Urothelium cell line (cell line): ENCODE measurements at places on chromosomes 3 and 15.

- no peak for DNase-seq
Measured at GRCh38 chr3:43793648-43794372, 103.1 kb downstream of the ABHD5 start.

DNA sequence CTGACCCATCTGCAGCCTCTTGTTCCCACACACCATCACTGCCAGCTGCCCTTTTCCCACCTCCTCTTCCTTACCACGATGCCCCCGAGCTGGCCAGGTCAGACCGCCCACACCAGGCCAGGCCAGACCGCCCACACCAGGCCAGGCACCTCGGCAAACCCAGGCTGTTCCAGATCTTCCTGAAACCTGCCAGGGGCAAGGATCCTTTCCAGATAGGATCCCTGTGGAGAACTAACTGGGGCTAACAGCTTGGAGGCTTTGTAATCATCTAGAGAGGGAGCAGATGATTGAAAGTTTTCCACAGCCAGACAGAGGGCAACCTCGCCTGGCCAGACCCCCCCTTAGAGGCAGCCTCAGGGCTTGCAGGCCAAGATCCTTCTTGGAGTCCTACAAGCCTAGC lies 287.3 kb upstream of the TLE3 start:
- no peak for DNase-seq

DNA sequence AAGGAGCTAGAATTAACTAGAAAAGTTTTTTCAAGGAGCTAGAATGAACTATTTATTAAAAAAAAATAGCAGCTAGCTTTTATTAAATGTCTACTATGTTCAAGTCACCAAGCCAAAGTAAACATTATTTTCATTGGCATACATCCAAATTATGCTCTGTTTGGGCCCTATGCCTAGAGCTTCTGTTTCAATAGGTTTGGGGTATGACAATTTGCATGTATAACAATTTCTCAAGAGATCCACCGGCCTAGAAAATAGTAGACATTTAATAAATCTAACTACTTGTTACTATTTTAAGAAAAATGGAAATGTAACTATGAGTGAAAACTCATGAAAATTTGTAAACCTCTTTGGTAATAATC lies 8.0 kb downstream of the GABRR3 start:
- no peak for DNase-seq

DNA sequence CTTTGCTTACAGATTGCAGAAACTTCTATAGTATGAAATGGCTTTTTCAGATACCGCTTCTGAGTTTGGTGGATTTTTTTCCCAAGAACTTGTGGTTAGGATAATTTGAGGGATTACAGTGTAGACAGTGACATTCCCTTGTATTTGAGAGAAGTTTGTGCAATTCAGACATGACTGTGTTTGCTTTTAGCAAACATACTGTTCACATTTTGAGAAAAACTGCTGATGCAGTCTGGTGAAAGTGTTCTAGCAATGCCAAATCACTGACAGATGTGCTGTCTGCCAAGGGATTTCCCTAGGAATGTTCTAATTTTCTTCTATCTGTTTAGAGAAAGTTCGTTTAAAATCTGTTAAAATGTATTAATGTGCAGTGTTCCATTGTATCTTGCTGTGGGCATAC lies 652.6 kb downstream of the FHIT start:
- no peak for DNase-seq

- no peak for DNase-seq
Measured at GRCh38 chr3:72990701-72991395, 5.8 kb upstream of the PPP4R2 start.

DNA sequence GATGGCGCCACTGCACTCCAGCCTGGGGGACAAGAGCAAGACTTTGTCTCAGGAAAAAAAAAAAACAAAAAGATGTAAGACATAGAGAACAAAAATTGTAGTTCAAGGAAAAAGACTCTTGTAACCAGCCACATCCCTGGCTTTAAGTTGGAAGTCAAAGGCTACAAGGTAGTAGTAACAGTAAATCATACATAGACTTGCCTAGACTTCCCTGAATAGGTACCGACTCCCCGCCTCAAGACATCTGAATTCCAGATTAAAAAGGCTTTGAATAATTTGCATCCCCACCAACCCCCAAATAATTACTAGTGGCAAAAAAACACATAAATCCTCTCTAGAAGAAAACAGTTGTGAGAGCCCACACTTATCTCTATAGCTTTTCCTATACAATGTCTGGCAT lies 55.6 kb downstream of the INO80 start:
- DNase-seq: no peak

GRCh38 chr3:69524816-69525215 lies 138.9 kb upstream of the FRMD4B start:
- DNase-seq: no peak

- DNase-seq: no peak
Measured at GRCh38 chr3:146476094-146476740, 6.9 kb upstream of the PLSCR2 start.

GRCh38 chr3:35638980-35639253 lies 408 bp upstream of the ARPP21 start:
- no peak for DNase-seq

- DNase-seq: peak; percentile 44
Measured at GRCh38 chr3:124246949-124247348, 255.0 kb upstream of the ROPN1 start.

DNA sequence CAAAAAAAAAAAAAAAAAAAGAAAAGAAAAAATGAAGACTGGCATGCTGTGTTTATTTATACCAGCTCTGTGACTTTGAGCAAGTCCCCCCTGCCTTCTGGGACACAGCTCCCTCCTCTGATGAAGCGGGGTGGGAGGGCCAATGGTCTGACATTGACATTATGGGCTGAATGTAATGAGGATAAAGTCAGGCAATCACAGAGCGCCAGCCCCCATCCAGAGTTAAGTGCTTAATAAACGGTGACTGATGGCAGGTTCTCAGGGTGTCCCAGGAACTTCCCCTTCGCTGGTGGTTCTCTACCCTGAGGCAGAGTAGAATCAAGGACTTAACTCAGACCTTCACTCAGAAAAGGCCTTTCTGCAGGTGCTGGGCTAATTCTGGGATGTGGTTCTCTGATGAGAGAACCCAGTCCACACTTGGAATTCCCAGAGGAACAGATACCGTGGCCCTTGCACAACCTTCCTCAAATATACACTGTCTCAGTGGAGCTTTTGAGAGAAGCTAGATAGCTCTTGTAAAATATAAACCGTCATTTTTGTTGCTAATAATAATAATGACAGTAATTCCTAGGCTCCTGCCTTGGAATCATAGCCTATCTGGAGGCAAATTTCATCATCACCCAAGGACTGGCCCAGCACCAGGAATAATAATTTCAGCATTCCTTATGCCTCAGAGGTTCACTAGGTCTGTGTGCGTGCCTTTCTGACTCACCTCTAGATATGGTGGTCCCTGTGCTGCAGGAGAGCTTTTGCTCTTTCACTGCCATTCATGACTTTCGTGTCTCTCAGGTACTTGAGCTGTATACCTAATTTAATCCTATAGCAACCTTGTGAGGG lies 115.8 kb downstream of the RPLP1 start:
- DNase-seq: no peak

GRCh38 chr3:107206141-107206540 lies 171.1 kb upstream of the CCDC54 start:
- DNase-seq: peak; percentile 27

- DNase-seq: no peak
Measured at GRCh38 chr3:107910713-107911259, 180.0 kb downstream of the CD47 start.

DNA sequence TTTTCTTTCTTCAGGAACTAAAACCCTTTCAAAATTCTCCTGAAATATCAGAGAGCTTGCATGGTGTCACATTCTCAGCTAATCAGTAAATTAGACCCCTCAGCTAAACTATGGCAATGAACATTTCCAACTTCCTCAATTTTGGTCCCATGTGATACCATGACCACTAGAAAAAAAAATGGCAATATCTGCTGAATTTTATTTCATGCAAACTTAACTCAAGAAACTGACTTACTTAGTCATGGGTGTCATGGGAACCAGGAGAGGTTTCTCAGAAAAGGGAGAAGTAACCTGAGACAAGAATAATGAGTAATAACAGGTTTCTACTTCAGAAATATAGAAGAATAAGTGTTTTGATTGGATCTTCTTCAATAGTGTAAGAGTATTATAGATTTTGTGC lies 784.6 kb upstream of the ALCAM start:
- DNase-seq: no peak

DNA sequence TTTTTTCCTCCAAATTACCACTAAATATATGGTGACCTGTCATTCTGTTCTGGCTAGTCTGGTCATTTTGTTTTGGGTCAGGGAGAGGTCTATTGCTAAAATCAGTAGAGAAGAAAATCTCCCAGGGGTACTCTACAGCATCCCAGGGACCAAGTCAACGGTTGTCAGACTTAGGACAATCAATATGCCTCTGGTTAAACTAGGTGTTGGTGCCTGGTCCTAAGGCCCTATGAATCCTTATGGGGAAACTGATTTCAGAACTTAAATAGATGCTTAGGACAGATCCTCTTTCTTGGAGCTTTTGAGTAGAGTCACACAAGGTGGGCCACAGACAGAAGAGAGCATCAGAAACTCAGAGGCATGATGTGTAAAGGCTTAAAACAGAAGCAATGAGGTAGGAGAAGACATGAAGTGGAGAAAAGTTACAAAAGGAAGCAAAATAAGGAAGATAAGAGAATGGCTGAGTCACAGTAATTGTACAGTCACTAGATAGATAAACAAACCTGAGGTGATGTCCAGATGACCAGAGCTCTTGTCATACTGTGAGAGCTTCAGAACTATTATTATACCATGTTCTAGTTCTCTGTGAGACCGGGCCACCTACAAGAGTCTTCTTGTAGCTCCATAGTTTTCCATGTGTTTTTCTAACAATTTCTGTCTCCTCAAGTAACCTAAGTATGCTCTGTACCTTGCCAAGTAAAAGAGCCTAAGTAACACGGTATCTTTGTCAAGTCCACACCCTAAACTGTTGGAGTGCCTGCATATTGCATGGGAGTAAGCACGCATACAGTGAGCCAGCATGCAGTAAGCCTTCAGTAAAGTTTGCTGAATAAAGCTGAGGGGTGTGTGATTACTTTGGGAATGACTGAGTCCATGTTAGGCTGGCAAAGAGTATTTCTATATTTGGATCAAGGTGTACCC lies 44.6 kb upstream of the LEKR1 start:
- DNase-seq: no peak

- DNase-seq: peak; percentile 44
Measured at GRCh38 chr3:37223141-37223558, 48.8 kb upstream of the LRRFIP2 start.

GRCh38 chr3:82033186-82033585 lies 271.7 kb upstream of the GBE1 start:
- no peak for DNase-seq

- no peak for DNase-seq
Measured at GRCh38 chr3:136255672-136256406, 5.7 kb downstream of the PCCB start.

DNA sequence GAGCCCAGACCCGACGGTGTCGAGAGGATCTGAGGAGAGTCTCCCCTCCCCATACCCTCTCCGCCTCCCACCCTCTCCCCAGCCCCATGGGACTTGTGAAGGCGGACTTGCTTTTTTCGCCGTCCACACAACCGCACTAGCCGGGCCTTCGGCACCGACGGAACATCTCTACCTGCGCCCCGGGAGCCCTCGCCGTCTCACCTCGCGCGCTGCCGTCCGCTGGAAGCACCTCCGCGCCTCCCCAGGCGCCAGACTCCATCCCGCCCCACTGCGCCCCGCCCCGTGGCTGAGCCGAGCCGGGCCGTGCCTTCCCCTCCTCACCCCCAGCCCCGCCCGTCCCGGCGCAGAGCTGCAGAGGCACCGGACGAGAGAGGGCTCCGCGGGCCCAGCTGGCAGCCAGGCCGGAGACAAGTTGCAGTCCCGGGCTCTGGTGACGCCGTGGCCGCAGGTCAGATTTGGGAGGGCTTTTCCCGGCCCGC lies at the start of the genes DUOX1 and DUOXA1:
DUOX1 (plus strand) TSS at position 344 of the 479 bp plus-strand sequence. CDS start 1,973 bp downstream, outside the sequence.
DUOXA1 (minus strand) TSS at position 229 of the 479 bp plus-strand sequence. CDS start 6,865 bp downstream, outside the sequence.
- no peak for DNase-seq

DNA sequence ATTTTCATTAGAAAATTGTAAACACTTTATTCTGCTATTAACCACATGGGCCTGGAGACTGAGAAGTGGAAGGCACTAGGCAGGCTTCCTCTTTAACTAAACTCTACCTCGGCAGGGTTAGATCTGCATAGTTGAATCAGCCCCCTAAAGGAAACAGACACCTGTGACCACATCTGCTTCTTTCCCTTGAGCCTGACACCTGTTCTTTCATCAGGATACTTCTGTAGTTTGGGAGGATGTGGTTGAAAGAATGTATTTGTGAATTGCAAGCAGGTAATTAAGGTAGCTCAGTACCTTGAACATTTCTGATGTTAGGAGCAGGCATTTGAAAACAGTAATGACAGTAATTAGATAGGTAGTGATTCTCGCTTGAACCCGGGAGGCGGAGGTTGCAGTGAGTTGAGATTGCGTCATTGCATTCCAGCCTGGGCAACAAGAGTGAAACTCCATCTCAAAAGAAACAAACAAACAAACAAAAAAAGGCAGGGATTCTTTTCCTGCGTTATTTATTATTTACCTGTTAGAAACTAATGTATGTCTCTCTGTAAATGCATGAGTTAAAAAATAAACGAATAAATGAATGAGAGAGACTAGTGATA lies 468.5 kb downstream of the NLGN1 start:
- DNase-seq: no peak

- DNase-seq: no peak
Measured at GRCh38 chr3:61776390-61776789, 215.0 kb downstream of the PTPRG start.

GRCh38 chr3:127082066-127082465 lies 99.2 kb downstream of the PLXNA1 start:
- DNase-seq: no peak

DNA sequence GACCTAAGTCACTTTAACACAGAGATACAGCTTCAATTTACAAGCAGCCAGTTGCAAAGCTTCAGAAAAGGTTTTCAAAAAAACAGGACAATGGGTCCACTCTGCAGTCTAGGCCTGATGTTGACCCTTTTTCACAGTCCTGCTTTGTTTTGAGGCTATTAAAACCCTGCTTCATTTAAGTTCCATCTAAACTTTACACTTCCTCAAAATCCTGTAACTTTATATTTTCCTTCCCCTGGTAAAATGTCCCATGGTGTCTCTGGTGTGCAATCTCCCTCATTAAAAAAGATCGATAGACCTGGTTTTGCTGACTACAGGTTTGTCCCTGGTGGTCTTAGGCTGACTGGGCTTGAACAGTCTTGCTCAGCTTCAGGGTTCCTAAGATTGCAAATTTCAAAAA lies 5.1 kb upstream of the RPL14 start:
- no peak for DNase-seq

- DNase-seq: no peak
Measured at GRCh38 chr3:2929574-2929973, 180.6 kb downstream of the IL5RA start.

DNA sequence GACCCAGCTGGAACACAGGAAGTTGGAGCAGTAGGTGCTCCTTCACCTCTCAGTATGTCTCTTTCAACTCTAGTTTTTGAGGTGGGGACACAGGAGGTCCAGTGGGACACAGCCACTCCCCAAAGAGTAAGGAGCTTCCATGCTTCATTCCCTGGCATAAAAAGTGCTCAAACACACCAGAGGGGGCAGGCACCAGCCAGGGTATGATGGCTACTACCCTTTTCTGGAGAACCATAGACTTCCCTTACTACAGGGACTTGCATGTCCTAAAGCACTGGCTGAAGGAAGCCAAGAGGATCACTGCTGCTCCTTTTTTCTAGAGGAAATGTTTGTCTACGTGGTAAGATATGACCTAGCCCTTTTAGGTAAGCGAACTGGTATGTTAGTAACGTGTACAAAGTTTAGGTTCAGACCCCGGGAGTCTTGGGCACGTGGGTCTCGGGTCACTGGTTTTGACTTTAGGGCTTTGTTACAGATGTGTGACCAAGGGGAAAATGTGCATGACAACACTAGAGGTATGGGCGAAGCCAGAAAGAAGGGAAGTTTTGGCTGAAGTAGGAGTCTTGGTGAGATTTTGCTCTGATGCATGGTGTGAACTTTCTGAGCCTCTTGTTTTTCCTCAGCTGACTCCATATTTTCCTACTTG lies 11.9 kb downstream of the IL17RB start:
- no peak for DNase-seq
